ENCODE measurements at places on chromosomes 12 and 14.

DNA sequence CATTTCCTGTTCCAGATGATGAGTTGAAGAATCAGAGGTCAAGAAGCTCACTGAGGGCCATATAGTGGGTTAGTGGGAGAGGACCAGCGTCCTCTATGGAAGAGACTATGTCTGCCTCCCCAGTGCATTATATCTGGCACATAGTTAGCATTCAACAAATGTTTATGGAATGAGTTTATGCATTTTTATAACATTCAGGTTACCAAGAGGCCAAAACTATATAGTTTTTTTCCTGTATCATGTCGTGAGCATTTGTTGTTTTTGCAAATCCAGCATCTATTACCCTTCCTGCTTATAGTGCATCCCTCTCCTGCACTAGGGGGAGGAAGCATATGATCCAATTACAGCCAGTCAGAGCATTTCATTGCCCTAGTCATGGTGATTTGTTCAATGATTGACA is 60.6 kb downstream of the SUDS3 start:
- no peak for DNase-seq

GRCh38 chr12:88309546-88309945 is 167.4 kb downstream of the TMTC3 start:
- peak; percentile 40 for DNase-seq

DNA sequence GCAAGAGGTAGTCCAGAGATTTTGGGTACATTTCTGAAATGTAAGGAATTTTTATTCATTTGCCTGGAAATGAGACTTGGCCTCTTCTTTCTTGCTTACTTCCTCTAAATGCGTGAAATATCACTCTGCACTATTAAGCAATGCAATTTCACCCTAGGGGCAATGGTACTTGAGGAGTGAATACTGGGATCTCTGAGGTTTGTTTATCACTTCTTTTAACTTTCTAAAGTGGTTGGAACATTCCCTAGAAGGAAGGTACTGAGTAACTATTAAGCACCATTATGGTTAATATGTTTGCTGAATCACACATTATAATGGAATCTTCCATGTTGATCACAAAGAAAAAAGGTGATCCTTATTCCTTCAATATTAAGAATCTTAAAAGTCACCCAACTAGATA is 120.9 kb upstream of the CAND1 start:
- DNase-seq: no peak

- DNase-seq: no peak
These were observed 365.1 kb upstream of the SFSWAP start for GRCh38 chr12:131345521-131346436.

DNA sequence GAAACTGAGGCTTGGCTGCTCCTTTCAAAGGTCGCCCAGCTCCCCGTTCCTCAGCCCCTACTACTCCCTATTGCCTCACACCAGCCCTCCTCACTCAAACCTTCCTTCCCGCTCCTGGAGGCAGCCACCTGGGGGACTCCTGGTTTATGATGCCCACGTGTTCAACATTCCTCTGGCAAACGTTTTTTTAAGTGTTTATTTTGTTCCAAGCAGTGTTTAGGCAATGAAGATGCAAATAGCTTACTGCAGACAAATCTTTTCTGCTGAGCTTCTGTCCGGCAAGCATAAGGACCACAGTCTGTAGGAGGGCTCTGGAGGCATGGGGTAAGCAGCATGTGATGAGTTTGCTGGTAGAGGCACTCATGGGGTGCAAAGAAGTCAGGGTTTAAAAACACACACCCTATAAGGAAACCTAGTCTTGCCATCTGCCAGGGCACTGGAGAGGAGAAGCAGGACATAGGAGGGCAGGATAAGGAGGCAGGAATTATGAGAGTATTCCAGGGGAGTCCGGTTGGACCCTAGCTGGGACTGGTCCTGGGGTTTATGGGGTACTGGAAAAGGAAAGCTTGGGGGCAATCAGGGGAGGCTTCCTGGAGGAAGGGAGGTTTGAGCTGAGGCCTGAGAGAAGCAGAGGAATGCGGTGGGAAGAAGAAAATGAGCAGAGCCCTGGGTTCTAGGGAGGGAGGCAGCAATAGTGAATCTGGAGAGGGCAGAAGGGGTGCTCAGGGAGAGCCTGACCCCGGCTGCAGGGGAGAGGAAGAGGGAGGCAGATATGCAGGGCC is 123.3 kb downstream of the NCOR2 start:
- DNase-seq: no peak

DNA sequence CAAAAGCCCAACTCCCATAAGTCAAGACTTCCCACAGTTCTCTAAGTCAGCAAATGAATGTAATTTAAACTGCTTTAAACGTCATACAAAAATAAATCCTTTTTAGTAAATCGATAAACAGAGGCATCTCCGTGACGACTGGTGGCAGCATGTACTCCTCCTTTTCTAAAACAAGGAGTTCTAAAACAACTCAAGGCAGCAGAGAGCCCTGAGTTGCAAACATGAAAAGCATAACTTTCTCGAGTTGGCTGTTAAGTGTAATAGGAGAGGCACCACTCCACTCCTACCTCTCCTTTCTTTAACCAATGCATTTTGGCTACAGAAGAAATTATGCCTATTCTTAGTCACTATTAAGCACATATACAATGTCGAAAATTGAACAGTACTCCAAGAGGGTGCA is 22.0 kb downstream of the LTBR start:
- DNase-seq: no peak

- no peak for DNase-seq
These were observed 117.1 kb downstream of the HMGA2 start for GRCh38 chr12:65941388-65941787.

DNA sequence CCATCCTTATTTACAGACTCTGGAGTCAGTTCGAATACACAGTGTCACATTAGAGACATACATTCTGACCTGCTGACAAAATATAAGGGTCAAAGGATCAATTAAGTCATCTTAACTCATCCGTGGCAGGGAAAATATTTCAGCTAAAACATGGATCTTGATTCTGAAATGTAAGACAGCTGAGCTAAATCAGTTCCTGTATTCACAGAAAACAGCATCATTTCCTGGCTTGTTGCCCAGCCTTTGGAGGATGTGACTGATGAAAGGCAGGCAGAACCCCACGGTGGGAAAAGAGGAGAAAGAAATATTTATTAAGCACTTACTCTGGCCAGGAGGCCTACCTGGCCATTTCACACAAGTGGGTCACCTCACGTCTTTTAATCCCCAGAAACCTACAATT is 101.9 kb downstream of the GAS2L3 start:
- peak; percentile 74 for DNase-seq

DNA sequence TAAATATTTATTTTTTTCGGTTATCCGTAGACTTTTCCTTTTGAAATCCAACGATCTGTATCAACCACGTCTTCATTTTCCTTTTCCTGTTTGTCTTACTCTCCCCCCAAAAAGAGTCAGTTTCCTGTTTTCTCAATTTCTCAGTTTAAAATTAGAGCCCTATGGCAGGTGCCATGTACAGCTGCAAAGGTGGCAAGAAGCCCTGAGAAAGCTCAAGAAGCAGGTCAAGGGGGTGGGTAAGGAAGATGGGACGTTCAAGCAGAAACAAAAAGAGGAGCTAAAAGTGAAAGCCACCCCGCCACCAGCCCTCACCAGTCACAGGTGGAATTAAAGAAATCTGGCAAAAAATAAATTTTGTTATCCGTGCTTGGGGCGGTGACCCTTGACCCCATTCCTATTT is 26.7 kb downstream of the SLC35E3 start:
- DNase-seq: no peak

DNA sequence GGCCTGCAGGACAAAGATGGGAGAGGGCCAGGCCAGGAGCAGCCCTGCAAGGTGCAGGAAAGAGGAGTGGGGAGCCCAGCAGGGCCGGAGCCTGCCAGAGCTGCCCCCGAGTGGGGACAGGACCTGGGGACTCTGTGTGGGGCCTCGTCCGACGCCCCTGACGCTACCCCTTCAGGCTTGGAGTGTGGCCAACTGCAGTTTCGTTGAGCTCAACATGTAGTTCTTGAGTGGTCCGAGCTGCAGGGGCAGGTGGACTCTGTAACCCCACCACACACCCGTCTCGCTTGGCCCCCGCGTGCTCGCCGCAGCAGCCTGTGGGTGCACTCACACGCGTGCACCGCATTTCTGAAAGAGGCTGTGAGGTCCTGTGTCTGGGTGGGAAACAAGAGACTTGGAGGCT is 2.0 kb downstream of the ASPG start:
- no peak for DNase-seq

DNA sequence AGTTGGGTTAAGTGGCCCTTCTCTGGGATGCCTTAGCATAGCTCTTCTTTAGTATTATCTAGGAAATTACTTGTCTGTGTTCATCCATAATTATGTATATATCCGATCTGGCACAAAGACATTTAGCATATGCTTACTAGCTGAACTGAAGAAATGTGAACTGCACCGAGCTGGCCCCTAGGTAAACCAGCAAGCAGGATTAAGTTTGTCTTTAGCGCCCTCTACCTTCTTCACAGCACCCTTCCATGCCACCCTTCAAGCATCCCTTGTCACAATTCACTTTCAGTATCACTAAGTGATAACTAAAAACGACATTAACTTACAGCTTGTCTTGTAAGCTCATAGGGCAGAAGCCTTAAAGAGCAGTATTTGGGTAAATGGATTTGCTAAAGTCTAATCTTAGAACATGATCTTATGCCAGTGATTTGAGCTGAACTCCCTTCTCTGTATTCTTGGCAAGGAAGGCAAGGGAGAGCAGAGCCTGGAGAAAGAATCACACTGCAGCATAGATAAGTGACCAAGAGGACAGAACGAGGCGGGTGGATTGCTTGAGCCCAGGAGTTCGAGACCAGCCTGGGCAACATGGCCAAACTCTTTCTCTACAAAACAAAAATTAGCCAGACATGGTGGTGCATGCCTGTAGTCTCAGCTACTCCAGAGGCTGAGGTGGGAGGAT is 2.6 kb upstream of the HAL start:
- peak; percentile 24 for DNase-seq

DNA sequence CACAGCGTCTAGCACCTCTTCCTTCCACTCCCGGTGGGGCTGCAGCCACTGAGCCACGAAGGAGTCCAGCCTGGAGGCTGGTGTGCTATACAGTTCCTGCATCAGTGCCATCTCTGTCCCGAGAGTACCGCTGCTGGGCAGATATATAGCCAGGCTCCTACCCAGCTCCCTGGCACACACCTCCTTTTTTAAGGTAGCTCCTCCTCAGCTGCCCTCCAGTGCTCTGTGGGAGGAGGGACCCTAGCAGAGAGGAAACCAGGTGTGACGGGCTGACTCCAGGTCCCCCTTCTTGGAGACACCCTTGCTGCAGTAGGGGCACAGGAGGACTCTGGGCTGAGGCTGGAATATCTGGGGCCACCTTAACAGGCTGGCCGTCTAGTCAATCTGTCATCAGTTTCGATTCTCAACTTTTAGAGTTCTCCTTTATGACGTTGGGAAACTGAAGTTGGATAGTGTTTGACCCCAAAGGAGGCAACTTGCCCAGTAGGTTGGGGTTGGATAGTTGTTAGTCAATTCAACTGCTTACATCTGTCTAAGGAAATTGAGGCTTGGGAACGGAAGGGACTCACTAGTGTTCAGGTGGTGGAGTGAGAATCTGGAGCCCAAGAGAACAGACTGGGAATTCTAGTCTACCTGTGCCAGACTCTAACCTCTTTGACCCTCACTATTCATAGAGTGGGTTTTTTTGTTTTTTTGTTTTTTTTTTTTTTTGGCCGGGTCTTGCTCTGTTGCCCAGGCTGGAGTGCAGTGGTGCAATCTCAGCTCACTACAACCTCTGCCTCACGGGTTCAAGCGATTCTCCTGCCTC is at the start of gene OASL:
Gene OASL (minus strand): TSS at position 386 of the 808 bp plus-strand sequence. CDS start 275 bp downstream, at position 111.
- DNase-seq: no peak

DNA sequence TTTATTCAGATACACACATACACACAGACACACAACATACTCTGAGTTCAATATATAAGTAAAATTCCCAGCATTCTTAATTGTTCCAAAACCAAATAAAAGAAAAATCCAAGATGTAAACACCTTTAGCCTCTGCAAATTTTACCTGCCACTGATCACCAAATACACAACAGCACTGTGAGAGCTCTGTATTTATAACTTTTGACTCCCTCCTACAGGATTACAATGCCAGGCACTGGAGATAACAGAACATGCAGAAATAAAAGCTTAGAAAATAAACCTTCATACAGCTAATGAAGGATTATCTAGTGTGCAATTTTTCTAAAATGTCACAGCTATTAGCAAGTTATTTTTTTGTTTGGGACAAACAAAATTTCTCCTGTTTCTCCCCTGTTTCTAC is 85.0 kb downstream of the TAOK3 start:
- DNase-seq: no peak

- no peak for DNase-seq
These were observed 88.4 kb upstream of the PRKD1 start for GRCh38 chr14:30016002-30016401.

GRCh38 chr12:39010406-39010805 is 105.0 kb upstream of the CPNE8 start:
- DNase-seq: no peak

- DNase-seq: no peak
These were observed 11.0 kb downstream of the DCTN2 start for GRCh38 chr12:57535764-57536596.

GRCh38 chr14:89227496-89227836 is 189.6 kb downstream of the FOXN3 start:
- no peak for DNase-seq

- no peak for DNase-seq
These were observed 24.5 kb upstream of the PPP1R13B start for GRCh38 chr14:103871596-103872480.

DNA sequence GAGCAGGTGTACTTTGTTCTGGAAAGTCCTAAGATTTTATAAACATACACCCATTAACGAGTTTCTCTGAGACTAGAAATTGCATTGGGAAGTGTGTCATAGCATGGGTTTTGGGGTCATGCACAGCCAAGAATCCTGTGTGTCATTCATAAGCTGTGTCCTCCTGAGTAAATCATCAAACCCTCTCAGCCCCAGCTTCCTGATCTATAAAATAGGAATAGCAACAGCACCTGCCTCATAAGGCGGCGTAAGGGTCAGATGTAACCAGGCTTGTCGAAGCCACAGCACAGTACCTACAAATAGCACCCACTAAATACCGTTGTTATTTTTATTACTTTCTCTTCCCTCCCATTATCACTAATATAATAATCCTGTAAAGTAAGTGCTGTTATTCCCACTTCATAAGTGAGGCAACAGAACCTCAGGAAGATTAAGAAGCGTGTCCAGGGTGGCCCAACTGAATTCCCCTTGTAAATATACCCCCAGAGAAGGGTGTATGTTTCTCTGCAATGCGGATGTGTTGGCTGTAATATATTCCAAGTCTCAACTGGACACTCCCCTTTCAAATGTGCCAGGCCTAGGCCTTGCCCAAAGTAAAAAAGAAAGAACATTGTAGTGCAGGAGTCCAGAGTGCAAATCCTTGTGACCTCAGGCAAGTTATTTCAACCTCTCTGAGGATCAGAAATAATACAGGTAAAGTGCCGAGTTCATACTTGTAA is 188.3 kb upstream of the BCL2L14 start:
- no peak for DNase-seq

- no peak for DNase-seq
These were observed 145.4 kb upstream of the KITLG start for GRCh38 chr12:88725592-88726143.

GRCh38 chr12:75984577-75985182 is 46.9 kb downstream of the PHLDA1 start:
- no peak for DNase-seq

DNA sequence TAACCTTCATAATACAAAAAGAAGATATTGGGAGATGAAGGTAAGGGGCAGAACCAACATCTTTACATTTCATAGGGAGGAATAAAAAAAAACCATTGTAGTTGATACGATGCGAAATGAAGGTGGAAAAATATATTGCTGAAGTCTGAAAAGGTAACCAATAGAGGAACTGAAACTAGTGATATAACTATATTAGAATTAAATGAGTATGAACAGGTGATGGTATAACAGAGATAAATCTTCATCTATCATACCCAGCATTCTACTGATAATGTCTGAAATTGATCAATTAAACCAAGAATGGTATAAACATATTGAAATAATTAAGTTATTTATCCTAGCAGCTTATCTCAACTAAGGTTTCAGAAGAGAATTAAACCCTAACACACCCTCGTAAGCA is 332.1 kb downstream of the NELL2 start:
- DNase-seq: no peak
